ENCODE measurements at places on chromosomes 2 and 18.

DNA sequence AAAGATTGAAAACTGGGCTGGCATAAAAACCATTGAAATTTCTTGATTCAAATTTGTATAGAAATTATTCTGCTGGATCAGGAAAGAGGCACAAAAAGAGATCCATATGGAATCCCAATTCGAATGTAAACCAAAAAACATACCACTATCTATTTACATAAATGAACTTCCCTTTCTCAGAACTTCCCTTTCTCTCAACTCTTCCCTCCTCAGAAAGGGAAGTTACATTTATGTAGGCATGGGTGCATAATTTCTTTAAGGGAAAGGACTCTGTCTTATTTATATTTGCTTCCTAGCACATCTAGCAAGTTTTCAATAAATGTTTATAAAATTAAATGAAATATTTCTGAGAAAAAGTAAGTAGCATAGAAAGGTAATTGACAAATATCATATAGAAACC is 398.1 kb upstream of the ATP5MC3 start:
- DNase-seq = no peak

DNA sequence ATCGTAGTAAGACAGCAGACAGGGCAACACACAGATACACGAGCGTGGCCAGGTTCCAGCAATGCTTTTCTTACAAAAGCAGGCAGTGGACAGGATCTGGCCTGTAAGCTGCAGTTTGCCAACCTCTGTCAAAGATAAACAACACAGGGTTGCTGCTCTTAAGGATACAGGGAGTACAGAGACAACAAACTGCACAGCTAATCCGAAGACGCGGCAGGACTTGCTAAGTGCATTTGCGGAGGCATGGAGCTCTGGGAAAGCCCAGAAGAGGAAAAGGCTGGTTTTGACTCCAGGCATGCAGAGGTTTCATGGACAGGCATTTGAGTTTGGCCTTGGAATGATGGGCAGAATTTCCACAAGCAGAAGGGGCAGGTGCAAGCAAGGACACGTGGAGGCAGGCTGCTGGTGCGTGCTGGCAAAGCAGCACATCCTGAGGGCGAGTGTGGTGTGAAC is 24.4 kb downstream of the SERTAD2 start:
- no peak for DNase-seq

DNA sequence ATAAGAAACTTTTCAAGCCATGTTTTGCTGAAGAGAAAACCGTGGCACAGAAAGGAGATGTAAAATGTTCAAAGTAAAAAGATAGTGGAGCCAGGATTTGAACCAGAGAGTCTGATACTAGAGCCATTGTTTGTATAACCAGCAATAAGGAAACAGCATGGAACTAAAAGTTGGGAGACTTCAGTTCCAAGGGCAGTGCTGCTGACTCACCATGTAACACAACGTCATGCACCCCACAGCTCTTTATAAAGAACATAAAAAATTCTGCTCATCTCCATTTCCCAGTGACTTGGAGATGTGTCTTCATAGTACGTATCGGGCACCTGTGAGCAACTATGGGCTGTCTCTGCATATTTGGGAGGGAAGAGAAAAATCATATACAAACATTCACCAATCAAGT is 353.0 kb upstream of the PIK3C3 start:
- no peak for DNase-seq

DNA sequence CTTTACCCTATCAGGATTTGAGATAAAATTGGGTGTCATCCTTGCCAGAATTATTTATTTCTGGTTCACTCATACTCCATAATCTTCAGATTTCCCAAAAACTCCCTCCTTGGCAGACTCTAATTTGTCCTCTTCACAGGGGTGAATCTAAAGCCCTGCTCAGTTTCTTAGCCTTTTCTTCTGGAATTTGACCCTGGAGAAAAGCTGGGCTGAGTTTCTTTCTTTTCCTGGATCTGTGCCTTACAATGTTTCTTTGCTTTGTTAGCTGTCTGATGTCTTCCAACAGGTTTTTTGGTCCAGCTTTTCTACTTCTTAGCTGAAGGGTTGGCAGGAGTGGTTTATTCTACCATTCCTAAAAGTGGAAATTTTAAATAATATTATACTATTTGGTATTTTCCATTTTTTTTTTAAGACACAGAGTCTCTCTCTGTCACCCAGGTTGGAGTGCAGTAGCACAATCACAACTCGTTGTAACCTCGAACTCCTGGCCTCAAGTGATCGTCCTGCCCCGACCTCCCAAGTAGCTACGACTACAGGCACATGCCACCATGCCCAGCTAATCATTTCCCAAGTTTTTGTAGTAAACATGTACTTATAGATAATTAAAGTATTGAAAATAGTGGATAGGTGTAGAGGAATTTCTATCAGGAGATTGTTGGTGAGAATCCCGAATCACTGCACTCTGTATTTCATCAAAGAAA is 138.4 kb upstream of the TWIST2 start:
- no peak for DNase-seq

- no peak for DNase-seq
Measured at GRCh38 chr2:76711490-76711889, 810.7 kb downstream of the LRRTM4 start.

DNA sequence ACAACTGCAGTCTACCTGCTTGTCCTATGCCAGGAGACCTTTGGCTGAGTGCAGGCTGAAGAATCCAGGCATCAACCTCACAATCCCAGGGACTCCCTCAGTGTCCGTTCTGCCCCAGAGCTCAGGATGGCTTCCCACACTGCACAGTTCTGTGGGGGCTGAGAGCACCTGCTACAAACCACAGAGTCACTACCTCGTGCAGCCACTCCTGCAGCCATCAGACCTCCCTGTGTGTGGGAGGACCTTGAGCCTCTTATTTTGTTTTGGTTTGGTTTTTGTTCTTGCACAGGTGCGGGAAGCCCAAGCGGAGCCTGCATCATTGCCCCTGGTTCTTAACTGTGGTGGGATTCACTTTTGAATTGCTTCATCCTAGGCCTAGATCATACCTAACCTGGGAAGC is 31.0 kb downstream of the NAT8 start:
- DNase-seq = no peak

GRCh38 chr18:24603151-24603550 is 142.7 kb downstream of the HRH4 start:
- DNase-seq = no peak
